Activated CD4-positive, alpha-beta T cell treated with anti-CD3 and anti-CD28 coated beads, Interleukin-2, amount 50 U/mL, for 4 hours (primary cell): ENCODE measurements at places on chromosomes 13 and 19.

DNA sequence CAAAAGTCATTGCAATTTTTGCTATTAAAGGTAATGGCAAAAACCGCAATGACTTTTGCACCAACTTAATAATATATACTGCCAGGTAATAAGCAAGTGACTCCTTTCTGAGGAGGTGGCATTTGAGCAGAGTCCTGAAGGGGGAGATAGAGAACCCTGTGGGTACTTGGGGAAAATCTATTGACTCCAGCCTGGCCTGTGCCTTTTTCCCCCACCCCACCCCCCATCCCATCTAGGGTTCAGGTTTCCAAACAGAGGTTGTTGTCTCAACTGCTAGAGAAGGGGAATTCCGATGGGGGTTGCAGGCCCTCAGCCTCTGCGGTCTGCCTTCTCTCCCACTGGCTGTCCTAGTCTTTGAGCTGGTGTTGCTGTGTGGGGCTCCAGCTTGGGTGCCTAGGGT, 11.5 kb downstream of the S1PR2 start:
- peak; percentile 20 for DNase-seq

GRCh38 chr13:83297586-83298290, 584.5 kb downstream of the SLITRK1 start:
- DNase-seq: no peak

DNA sequence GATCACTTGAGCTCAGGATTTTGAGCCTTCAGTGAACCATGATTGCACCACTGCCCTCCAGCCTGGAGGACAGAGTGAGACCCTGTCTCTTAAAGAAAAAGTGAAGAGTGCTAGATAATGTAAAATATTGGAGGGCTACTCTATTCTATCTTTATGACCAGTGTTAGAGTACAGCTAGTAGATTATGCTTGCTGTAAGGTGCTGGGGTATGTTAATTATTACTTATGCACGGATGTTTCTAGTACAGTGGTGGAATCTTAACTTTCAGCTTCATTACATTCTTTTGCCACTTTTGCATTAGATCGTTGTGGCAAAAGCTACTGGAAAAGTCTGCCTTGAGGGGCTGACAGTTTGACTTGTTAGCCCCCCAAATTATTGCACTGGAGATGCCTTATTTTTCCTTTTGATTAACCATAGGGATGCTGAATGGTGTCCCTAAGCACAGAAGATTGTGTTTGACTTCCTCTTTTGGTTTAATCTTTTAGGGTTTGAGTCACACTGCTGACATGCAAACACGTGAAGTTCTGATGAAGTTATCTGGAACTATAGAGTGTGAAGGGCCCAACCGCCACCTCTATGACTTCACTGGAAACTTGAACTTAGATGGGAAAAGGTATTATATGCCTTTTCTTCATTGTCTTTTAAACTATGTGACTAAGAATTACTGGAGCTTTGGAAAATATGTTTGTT, 169.8 kb downstream of the ATP8A2 start:
- DNase-seq: no peak

GRCh38 chr13:98921015-98921580, 56.8 kb downstream of the DOCK9 start:
- no peak for DNase-seq

DNA sequence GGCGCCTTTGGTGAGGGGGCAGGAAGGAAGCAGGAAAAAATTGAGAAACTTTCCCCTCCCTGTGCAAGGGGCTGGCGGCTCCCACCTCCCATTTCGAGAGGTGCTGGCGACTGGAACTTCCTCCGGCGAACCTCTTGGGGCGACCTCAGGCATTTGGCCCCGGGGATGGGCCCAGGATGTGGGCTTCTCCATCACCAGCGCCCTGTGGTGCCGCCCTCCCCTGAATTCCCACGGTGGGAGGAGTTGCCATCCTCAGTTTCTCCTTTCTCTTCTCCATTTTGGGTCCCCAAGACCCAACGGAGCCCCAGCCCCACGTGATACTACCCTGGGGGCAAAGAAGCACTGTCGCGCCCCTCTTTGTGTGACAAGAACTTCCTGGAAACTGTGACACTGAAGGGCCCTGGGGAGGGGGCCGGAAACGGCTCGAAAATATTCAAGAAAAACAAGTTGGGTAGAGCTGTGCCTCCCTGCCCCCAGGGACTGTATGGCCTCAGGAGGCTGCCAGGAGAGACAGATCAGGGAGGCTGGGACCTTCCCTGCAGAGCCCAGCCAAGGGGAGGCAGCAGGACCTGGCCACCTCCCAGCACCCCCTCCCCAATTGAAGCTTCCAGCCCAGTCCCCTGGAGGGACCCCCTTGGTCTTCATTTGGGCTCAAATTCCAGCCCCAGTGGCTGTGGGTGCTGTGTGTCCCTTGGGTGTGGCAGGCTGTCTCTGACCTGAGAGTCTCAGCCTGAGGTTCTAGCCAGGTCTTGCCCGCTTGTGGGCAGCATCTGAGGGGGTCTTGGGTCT, 16.2 kb upstream of the AP1M2 start:
- peak; percentile 69 for DNase-seq

DNA sequence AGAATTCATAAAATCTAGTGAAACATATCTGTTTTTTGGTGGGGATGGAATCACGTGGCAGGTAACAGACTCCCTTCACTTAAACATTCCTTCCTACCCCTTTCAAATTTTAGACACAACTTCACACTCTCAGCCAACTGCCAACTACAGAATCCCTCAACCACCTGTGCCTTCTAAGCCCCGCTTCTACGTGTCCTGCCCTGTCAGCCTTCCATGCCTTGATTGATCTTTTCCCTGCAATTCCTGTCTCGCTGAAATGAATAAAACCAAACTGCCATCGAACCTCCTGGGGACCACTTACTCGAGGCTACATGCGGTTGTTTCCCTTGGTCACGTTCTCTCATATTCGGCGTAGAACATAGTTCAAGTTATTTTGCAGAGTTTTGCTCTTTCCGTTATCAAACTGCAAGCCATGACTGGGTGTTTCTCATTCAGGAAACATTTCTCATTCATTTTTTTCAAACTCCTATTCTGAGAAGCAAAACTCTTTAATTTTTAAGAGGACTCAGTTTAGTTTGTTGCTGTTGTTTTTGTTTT, 1.1 kb downstream of the ZNF625 start:
- DNase-seq: no peak

DNA sequence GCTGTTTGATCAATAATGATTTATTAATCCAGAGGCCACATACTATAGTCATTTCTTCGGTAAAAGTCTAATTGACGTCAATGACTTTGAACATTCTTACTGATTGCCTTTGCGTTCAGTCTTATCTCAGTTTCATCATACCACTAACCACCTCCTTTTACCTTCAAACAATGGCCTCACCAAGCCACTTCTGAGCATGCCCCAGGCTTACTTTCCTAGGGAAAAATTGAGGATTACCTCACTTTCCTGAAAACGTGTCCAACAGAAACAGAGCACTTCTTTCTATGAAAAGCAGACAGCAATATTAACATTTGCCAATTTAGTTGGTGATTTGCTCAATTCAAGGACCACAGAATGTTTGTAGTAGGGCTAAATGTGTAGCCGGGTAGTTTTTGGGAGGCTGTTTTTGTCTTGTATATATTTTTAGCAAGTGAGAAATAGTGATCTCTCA, 157.6 kb downstream of the KLF5 start:
- DNase-seq: no peak

DNA sequence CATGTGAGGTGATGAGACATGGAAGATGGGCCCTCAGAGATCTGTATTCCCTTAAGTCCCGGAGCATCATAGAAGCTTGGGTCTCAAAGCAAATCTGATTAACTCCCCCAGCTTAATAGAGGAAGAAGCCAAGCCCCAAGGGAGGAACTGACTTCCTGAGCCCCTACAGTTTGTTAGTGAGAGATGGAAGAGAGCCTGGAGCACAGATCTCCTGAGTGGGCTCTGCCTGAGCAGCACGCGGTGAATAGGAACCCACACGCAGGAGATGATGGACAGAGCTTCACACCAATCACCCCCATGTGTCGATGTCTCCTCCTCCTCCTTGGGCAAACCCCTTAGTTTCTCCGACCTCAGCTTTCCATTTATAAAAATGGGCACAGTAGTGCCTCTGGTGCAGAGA, 50.1 kb upstream of the ATP12A start:
- DNase-seq: no peak

GRCh38 chr13:98976941-98977340, 923 bp downstream of the DOCK9 start:
- DNase-seq: no peak

- peak; percentile 21 for DNase-seq
These were observed 4.9 kb downstream of the MBNL2 start for GRCh38 chr13:97226788-97227627.
